Activated CD4-positive, alpha-beta T cell treated with anti-CD3 and anti-CD28 coated beads, Interleukin-2, amount 10 ng/mL, durations not matched to agents 7 days and 5 days (primary cell): ENCODE measurements at places on chromosomes 2 and 18. TPM values are rescaled to one million over a fixed set of nuclear protein-coding genes. Genes with fewer than 3 reads are reported as not detected.

DNA sequence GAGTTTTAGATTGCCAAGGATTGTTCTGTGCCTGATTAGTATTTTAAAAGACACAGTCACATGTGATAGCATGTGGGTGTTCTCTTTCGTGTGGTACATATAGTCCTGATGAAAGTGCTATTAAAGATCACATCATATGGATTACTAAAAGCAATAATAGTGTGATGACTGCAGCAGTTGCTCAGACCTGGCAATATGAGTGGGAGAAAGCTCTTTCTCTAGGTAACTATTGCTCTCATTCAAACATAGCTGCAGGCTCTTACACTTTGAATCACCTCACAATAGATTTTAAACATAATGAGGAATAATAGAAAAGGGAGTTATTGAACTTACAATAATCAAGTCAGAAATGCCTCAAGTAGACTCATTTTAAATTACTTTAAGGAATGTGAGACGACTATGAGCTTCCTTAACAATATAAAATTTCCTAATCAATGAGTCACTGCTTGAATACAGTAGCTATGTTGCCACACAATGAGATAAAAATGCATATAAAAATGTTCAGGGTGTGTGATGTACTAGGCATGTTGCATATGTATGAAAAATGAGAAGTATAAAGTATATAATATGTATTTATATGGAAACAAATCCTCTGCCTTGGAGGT, 452.1 kb downstream of the TMX3 start:
- no peak for DNase-seq

DNA sequence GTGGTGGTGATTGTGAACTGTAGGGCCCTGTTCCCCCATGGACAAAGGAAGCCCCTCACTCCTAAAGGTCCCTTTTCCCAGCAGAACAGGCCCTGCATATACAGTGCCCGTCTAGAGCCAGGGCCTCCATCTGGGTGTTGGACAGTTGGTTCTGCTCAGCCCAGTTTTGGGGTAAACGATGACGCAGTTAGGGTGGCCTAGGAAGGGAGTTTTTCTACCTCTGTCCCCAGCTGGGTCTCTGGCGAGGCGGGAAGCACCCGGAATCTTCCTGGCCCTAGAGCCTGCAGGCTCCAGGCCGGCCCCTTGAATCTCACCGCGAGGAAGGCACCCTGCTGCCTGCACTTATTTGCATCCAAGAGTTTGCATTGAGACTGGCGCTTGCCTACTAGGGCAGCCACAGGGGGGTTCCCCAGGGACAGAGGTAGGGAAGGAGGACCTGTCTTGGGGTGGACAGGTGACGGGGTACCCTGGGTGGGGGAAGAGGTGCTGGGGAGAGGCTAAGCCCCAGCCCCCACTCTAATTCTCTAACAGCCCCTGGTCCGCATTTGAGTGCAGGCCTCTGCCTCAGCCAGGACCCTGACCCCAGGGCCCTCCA, 529 bp upstream of the MTA3 start:
- peak; percentile 8 for DNase-seq

DNA sequence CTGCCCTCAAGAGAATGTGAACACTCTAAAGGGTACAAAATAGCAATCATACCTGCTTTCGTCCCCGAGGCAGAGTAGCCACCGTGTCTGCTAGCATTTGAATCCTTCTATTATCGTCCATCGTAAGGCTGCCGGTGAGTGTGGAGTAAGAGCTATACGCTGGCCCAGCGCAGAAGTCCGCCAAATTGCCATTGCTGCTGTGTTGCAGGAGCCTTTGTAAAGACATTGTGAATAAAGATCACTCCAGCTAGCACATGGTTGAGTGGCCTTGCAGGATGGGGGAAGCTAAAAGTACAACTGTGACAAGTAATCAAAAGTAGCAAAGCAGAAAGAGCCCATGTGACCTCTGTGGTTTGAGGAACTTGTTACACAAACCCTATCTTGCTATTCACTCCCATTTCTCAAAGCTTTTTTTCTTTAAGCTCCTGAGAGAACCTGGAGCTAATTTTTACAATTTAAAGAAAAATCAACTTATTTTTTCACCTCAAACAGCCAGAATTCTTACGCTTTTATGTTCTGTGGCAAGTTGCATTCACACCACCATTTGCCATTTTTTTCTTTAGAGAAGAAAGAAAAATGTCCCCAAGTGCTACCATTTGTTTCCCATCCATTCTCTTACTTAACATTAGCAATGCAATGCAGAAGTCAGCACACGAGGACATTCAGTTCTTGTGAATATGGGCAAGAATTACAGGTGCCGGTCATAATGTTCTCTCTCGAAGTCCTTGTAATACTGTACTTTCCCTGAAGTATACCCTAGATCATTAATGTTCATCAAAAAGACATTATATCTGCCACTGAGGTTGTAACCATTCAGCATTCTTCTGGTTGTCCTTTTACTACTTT, at the start of gene CYTIP:
CYTIP (minus strand) TSS at position 295 of the 846 bp plus-strand sequence; CDS start at position 226, 69 bp downstream.
- DNase-seq: peak; percentile 87

DNA sequence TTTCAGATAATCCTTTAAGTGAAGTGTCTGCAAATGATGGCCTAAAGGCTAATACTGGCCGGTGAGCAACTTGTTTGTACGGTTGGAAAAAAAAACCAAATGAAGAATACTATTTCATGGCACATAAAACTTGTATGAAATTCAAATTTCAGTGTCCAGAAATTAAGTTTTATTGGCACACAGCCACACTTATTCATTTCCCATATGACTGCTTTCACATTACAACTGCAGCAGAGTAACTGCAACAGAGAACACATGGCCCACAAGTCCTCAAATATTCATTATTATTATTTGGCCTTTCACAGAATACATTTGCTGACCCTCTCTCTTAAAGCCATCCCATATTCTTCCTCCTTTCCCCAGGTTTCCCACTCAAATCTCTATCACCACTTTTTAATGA, 1268.6 kb downstream of the LRP1B start:
- DNase-seq: no peak

DNA sequence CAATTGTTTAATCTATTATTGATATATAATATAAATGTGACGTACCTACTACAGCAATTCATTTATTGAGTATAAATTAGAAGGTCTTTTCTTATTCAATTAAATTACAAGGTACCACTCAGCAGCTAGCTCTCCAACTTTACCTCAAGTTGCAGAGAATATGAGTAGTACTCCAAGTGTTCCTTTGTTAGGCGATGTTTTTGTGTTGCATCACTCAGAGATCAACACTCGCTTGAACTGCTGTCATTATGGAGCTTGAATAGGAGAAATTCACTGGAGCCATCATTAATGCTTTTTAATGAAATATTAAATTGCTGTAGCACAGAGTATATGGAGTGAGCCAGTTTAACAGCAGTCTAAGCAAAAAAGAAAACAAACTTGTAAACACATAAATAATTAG, 320.0 kb downstream of the FSIP2 start:
- DNase-seq: no peak

DNA sequence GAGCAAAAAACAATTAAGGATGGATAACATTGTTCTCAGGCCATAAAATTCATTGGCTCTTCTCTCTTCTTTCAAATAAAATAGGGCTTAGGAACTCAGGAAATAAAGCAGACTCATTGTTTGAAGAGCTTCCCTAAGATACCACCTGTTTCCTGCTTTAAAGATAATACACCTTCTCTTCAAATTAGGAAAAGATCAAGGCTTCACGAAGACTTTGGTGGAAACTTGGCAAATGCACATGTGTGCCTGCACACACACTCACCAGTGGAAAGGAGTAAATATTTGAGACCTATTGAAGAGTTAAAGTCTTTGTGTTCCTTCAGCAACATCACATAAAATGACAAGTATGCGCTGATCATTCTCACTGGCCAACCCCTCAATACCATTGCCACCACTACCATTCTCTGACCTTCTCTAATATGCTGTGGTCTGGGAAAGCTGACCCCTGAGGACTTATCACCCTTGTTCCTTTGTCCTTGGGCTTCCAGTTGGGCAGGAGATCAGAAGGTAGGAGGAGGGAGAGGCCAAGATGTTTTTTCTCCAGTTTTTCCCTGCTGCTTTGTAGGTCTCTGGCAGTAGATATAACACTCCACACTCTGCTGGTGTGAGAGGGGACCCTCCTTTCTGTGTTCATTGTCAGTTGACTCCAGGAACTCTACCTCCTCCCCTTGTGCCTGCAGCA, 53.5 kb upstream of the SPOPL start:
- DNase-seq: no peak

DNA sequence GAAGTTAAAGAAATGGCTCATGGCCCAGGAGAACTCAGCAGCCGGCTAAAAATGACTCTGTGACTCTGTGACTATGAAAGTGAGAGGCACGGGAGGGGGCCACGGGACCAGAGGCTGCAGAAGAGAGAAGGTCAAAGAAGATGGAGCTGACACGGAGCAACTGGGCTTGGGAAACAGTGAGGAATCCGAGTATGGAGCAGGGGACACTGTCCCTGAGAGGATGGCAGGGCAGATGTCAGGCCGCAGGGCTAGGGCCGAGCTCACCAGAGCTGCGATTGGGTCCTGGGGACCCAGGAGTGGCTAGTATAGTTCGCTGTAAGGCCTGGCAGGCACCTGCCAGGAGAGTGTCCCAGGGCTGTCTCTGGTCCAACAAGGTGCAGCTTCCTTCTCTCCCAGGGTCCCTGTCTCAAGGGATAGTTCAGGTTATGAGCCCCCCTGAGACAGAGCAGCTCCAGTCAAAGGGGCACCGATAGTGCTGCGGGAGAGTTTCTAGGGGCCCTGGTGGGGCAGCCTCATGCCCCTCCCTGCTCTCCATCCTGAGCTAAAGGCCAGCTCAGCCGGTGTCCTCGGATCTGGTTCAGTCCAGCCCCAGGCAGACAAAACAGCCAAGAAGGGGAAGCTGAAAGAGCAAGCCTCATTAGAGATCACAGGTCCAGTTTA, 42.7 kb downstream of the CIB4 start:
- no peak for DNase-seq

DNA sequence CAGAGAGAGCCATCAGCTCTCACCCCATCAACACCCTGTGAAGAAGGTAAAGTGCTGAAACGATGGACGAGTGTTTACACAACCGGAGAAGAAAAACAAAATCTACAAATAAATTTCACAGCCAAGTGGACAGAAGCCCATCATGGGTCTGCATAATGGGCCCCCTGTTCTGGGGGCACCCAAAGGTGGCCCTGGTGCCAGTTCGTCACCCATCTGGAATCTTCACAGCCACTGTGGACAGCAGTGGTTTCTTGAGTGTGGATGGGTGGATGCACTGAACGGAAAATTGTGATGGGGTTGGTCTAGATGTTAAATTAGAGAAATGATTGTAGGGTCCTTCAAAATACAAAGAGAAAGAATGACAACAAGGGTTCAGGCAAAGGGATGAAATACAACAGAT, 38.8 kb downstream of the ANKMY1 start:
- DNase-seq: no peak

GRCh38 chr2:172554352-172555271, 1.3 kb upstream of the PDK1 start:
- no peak for DNase-seq

DNA sequence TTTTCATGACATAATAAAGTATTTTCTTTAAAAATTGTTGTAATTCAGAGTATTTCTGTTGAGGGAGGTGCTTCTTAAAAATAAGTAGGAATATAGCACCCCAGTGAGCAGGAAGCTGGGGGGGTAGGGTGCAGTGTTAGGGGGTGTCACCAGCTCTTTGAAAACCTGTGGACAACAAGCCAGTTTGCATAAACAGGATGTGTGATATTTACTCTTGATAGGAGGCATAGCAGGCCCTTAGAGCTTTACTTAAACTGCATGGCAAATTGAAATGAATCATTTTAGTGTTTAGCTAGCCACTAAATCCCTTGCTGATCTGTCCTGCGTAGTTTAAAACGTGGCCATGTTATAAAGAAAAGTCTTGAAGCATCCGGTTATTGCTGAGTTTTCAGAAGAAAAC, 8.4 kb downstream of the TGIF1 start:
- DNase-seq: no peak

DNA sequence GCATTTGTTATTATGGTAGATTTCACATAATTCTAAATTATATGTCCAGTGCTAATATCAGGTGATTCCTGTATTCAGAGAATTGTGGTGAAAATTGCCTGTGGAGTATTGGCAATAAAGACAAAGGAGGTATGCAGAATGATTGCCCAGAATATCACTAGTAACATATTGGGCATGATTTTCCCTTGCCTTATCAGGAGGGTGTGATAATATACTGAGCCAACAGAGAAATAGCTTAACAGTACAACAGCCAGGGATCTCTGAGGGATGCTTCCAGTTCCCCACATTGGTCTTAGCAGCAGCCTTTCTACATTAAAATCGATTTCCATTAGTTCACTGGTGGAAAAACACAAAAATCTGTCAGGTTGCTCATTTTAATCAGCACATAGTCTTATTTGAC, 122.9 kb upstream of the COL3A1 start:
- DNase-seq: no peak

GRCh38 chr2:8796878-8797550, 40.4 kb downstream of the KIDINS220 start:
- no peak for DNase-seq

- no peak for DNase-seq
These were observed 90.0 kb downstream of the CDC42EP3 start for GRCh38 chr2:37581433-37581832.

DNA sequence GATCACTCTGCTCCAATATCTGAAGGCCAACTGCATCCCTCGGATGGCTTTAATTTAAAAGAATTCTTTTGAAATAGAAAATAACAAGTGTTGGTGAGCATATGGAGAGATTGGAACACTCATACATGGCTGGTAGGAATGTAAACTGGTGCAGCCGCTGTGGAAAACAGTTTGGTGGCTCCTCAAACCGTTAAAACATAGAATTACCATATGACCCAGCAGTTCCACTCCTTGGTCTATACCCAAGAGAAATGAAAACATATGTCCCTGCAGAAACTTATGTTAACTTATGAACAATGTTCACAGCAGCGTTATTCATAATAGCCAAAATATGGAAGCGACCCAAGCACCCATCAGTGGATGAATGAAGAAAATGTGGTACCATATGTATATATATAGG, 60.1 kb downstream of the NPAS2 start:
- DNase-seq: no peak

GRCh38 chr2:144524118-144525009, 4.4 kb upstream of the ZEB2 start:
- DNase-seq: no peak

DNA sequence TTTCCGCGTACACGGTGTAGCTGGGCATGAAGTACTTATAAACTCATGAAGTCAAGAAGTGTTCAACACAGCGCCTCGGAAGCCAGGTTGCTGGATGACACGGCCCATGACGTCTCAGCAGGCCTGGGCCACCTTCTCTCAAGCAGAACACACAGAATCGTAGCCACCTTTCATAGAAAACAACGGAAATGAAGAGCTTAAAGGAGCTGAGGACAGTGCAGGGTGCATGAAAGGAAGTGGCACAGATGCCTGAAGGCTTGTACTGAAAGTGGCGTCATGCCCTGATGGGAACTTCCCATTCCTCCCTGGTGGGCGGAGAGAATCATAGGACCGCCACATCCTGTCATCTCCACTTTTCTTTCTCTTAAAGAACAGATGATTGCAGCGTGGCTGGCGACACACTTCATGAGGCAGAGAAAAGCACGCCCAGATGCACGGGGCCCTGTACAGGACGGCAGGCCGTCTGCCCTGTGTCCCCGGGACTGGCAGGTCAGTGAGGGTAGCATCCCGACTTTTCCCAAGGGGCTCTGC, 31.1 kb downstream of the HDAC4 start:
- peak; percentile 86 for DNase-seq

FOXD4L1 gene
- 0.15 TPM for total RNA-seq

SCN7A gene
- not detected for total RNA-seq

ABCG8 gene
- total RNA-seq: not detected
